ENCODE measurements at places on chromosomes 3 and 15. TPM values are rescaled to one million over a fixed set of nuclear protein-coding genes. Genes with fewer than 3 reads are reported as not detected.

- DNase-seq: no peak
- no peaks in the 10 kb centered on the region for H3K27me3 ChIP-seq
- H3K36me3 ChIP-seq: no peaks in the 10 kb centered on the region
- H3K27ac ChIP-seq: no peak within 1 kb of the TSS
These were observed at the start of gene CD200R1 for GRCh38 chr3:112974894-112975293. TSS of gene CD200R1 (minus strand) at chr3:112975103. CDS start at chr3:112974857, 246 bp downstream.

DNA sequence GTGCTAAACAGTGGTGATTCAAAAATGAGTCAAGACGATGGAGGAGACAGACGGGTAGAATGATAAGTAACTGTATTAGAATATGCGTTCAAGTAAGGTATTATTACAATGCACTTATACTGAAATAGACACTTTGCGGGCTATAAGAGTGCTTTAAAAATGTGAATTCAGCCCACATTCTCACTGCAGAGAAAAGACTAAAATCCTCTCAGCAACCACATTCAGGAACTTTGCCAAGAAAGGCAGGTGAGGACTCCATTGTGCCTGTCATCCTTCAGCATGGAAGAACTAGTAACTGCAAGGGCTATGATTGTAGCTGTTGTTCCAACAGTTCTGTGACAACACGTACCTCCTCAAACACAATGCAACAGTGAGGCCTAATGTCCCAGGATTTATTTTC lies 272.0 kb downstream of the RORA start:
- H3K4me1 ChIP-seq: no peaks in the 10 kb centered on the region
- H3K27ac ChIP-seq: no peak overlapping the region
- no peaks in the 10 kb centered on the region for H3K36me3 ChIP-seq
- no peak overlapping the region for H3K4me3 ChIP-seq
- no peak for DNase-seq

DNA sequence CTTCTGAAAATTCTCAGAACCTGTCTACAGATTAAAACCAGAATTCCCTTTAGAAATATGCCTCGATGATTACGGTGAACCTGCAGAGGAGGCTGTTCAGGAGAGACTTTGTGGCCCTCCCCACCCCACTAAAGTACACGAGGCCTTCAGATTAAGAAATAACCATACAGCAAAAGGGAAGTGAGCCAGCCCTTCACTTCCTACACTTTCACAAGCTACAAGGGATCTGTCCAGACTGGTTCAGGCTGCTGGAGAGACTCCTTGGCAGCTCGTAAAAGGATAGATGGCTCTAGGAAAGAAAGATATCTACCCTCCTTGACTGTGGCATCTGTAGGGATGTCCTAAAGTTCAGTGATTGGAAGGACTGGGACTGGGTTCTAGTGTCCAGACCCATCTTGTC lies 102.6 kb downstream of the ALDH1A2 start:
- H3K27ac ChIP-seq: no peak overlapping the region
- no peaks in the 10 kb centered on the region for H3K4me1 ChIP-seq
- no peak overlapping the region for H3K4me3 ChIP-seq

SMCO1 gene
- not detected for total RNA-seq

GRCh38 chr3:58038675-58039292 lies 30.6 kb downstream of the FLNB start:
- DNase-seq: no peak
- H3K27ac ChIP-seq: no peak overlapping the region

- H3K4me3 ChIP-seq: no peak overlapping the region
- H3K4me1 ChIP-seq: no peaks in the 10 kb centered on the region
- H3K36me3 ChIP-seq: no peaks in the 10 kb centered on the region
- H3K27ac ChIP-seq: no peak overlapping the region
- no peaks in the 10 kb centered on the region for H3K27me3 ChIP-seq
- no peak for DNase-seq
These were observed 459.7 kb upstream of the EPHA6 start for GRCh38 chr3:96354742-96355141.

DNA sequence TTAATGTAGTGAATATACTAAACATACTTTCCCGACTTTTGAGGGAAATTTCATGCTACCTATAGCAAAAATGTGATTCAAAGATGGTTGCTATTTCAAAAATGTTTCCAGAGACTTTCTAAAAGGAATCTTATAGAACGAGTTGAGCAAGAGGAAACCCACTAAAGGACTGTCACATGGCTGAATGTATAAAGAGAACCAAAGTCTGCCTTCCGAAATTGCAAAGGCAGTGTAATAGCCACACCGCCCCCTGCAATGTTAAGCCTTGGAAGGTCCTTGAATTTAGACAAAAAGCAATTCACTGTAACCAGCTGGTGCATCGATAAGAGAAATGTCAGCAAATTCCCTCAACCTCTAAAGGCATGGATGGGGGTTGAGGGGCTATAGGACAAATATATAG lies 142.8 kb downstream of the CHL1 start:
- no peaks in the 10 kb centered on the region for H3K27me3 ChIP-seq
- DNase-seq: no peak
- H3K36me3 ChIP-seq: no peaks in the 10 kb centered on the region
- no peaks in the 10 kb centered on the region for H3K4me1 ChIP-seq
- H3K4me3 ChIP-seq: no peak overlapping the region

TGM4 gene
- not detected for total RNA-seq

GRCh38 chr3:70393881-70394612 lies 81.6 kb upstream of the MDFIC2 start:
- no peak overlapping the region for H3K4me3 ChIP-seq
- no peaks in the 10 kb centered on the region for H3K27me3 ChIP-seq
- H3K36me3 ChIP-seq: no peaks in the 10 kb centered on the region
- no peak for DNase-seq
- H3K4me1 ChIP-seq: no peaks in the 10 kb centered on the region

DNA sequence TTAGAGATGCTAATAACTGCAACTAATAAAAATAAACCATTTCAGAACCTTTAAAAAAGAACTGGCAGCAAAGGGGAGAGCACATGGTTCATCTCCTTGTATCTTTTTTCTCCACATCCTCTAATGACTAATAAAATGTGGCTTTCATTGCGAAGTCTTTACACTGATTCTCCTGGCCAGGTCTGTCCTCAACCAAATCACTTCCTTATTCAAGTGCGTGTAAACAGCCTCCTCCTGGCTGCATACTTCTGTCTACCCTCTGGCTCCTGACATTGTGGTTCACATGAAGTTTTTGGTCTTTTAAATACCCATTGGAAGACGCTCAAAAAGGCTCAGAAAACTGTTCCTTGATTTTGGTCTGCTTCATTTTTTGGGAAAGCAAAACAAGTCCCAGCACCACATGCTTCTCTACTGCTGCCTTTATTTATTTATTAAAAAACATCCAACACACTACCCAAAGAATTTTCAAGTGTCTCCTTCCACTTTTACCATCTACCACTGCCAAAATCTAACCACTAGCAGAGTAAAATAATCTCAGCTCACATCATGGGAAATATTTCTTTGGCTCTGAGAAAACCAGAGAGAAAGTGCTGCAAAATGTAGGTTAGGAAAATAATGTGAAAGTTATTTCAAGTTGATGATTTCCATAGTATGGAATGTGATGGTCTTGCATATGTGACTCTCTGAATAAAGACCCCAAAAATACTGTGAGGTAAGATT lies 85.1 kb downstream of the EFL1 start:
- H3K36me3 ChIP-seq: no peaks in the 10 kb centered on the region
- H3K4me1 ChIP-seq: peaks cover 7% of the 10 kb centered on the region
- H3K4me3 ChIP-seq: no peak overlapping the region
- H3K27me3 ChIP-seq: no peaks in the 10 kb centered on the region
- no peak overlapping the region for H3K27ac ChIP-seq
- no peak for DNase-seq

GRCh38 chr3:51275111-51275805 lies 109.8 kb upstream of the MANF start:
- H3K27ac ChIP-seq: no peak overlapping the region
- DNase-seq: no peak
- H3K27me3 ChIP-seq: peaks cover 1% of the 10 kb centered on the region
- no peaks in the 10 kb centered on the region for H3K4me1 ChIP-seq
- no peaks in the 10 kb centered on the region for H3K36me3 ChIP-seq

- no peak overlapping the region for H3K4me3 ChIP-seq
- no peaks in the 10 kb centered on the region for H3K36me3 ChIP-seq
- DNase-seq: no peak
These were observed 89.4 kb downstream of the EDEM1 start for GRCh38 chr3:5276934-5277333.

FEZF2 gene
- total RNA-seq: not detected

- H3K27me3 ChIP-seq: no peaks in the 10 kb centered on the region
- H3K4me1 ChIP-seq: peaks cover 1% of the 10 kb centered on the region
- H3K36me3 ChIP-seq: no peaks in the 10 kb centered on the region
- H3K4me3 ChIP-seq: no peak overlapping the region
These were observed 243.9 kb downstream of the ZBTB20 start for GRCh38 chr3:114903213-114903612.

DNA sequence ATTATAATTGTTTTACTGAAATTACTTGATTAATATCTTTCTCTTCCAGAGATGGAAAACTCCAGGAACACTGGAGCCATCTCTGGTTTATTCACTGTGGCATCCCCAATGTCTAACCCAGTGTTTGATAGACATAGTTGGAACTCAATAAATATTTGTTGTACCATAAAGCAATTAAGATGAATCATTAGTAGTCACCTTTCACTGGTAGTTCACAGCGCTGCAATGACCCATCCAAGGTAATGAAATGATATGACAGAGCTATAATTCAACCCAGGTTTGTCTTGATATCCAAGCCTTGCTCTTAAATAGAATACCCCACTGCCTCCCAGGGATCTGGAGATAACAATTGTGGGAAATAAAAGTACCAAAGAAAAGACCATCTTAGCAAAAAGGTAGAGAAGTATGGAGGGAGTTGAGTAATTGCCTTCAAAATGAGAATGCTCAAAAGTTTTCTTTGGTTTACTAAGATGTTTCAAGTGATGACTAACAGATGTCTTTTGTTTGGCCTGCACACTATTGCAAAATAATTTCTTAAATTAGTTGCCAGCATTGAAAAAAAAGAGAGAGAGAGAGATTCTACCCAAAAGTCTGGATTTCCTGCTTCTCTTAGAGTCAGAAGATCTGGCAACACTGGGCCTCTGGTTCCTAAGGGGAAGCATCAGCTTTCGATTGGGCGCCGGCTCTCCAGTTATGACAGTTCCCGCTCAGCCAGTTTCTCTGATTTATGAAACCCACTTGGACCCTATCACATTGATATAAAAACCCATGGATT lies 348.5 kb downstream of the ERC2 start:
- H3K4me1 ChIP-seq: no peaks in the 10 kb centered on the region
- no peak for DNase-seq
- H3K27me3 ChIP-seq: no peaks in the 10 kb centered on the region

DNA sequence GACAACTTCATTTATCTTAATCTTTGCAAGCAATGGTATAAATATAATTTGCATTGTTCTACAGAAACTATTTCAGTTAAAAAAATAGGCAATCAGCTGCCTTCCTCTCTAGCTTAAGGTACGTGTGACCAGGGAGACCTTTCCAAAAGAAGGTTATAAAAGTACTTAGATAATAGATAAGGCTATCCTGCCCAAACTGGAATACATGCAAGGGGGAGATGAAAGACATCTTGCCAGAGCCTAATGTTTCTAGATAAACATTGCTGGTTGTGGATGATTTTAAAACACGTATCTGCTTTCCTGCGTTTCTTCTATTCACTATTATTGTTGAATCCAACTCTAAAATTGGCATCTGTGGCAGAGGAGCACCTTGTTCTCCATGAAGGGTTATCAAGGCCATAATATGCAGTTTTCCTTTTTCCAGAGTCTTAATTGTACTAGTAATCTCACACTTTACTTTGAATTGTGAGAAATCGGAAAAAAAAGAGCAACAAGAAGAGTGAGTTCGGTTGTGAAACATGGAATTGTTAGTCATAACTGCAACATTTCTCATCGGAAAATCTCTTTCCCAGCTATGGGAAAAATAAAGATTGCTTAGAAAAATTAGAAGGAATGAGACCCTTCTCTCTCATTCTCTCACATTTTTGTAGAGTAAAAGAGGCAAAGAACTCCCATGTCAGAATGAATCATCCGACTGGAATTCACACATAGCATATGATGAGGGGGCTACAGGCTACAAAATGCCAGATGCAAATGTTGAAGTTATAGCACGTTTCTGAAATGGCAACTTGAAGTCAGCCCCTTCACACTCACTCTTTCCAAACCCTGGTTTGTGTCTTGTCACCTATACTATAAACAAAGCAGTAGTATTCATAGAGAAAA lies 936.1 kb upstream of the NR2F2 start:
- peak overlapping the region; percentile 26 for H3K4me3 ChIP-seq
- H3K36me3 ChIP-seq: no peaks in the 10 kb centered on the region
- no peaks in the 10 kb centered on the region for H3K4me1 ChIP-seq
- DNase-seq: no peak
- no peak overlapping the region for H3K27ac ChIP-seq
- no peaks in the 10 kb centered on the region for H3K27me3 ChIP-seq

HIGD2B gene
- not detected for total RNA-seq

GRCh38 chr3:176190755-176191154 lies 1006.5 kb downstream of the TBL1XR1 start:
- no peak overlapping the region for H3K27ac ChIP-seq
- H3K27me3 ChIP-seq: no peaks in the 10 kb centered on the region
- DNase-seq: no peak
- H3K4me3 ChIP-seq: no peak overlapping the region
- no peaks in the 10 kb centered on the region for H3K36me3 ChIP-seq

DNA sequence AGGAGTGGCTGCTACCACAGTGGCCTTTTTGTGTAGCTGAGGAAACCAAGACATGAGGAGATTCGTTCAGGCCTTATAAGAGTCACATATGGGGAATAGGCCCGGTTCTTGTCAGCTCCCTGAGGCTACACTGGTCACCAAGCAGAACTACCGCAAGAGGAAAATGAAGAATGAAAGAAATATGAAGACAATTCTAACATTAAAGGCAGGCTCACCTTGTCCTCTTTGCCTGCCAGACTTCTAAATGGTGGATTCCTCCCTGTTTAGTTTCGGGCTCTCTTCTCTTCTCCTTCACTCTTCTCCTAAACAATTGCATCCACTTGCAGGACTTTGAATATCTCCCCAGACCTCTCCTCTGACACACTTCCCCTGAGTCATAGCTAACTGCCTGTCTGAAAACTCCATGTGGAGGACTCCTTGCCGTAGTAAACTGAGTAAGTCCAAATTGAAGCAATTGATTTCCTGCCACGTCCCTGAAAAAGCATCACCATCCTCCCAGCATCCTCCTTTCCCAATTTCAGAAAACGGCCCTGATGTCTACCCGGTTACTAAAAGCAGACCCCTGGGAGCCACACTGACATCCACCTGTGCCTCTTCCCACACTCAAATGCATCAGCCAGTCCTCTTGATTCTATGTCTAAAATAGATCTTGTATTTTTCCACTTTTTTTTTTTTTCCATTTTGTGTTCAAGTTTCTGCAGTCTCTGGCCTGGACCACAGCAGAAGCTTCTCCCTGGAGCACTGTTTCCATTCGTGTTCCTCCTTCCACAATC lies 30.3 kb upstream of the VEPH1 start:
- no peak for DNase-seq
- no peaks in the 10 kb centered on the region for H3K36me3 ChIP-seq
- no peak overlapping the region for H3K27ac ChIP-seq
- no peak overlapping the region for H3K4me3 ChIP-seq

- no peaks in the 10 kb centered on the region for H3K36me3 ChIP-seq
- no peaks in the 10 kb centered on the region for H3K4me1 ChIP-seq
- peak; percentile 88 for DNase-seq
- peak overlapping the region; percentile 94 for H3K27ac ChIP-seq
- H3K27me3 ChIP-seq: no peaks in the 10 kb centered on the region
These were observed 664 bp downstream of the PARP3 start for GRCh38 chr3:51942603-51943450.

- no peaks in the 10 kb centered on the region for H3K4me1 ChIP-seq
- no peaks in the 10 kb centered on the region for H3K27me3 ChIP-seq
- no peak for DNase-seq
- H3K4me3 ChIP-seq: no peak overlapping the region
These were observed 449.9 kb upstream of the GOLIM4 start for GRCh38 chr3:168545591-168545990.
